ENCODE measurements at places on chromosomes 5 and 9. TPM values are rescaled to one million over a fixed set of nuclear protein-coding genes. Genes with fewer than 3 reads are reported as not detected.

Gene IFNA13
- not detected for total RNA-seq

Gene TXNDC8
- not detected for total RNA-seq

Gene F12
- 3.0 TPM for total RNA-seq

Gene CNTLN
- total RNA-seq: 4.1 TPM

Gene PCDHGB2
- total RNA-seq: 1.5 TPM

Gene ZNF483
- 2.0 TPM for total RNA-seq

DNA sequence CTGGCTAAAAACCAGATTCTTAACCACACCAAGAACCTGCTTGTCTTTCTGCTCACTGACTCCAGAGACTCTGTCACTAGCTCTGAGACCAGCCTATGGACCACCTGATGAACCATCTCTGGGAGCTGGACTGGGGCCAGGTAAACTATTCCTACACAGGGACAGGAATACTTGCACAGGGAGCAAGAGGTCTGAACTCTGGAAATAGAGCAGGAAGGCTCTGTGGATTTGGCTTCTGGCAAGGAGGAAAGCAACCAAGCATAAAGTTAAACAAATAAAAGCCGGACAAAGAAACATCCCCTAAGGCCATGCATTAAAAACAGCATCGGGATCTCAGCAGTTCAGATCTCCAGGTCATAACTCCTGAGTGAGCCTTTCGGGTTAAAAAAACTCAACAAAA, 5.6 kb upstream of the SPARC start:
- no peak for DNase-seq

- no peak for DNase-seq
These were observed 31.5 kb upstream of the NCS1 start for GRCh38 chr9:130140706-130141105.

DNA sequence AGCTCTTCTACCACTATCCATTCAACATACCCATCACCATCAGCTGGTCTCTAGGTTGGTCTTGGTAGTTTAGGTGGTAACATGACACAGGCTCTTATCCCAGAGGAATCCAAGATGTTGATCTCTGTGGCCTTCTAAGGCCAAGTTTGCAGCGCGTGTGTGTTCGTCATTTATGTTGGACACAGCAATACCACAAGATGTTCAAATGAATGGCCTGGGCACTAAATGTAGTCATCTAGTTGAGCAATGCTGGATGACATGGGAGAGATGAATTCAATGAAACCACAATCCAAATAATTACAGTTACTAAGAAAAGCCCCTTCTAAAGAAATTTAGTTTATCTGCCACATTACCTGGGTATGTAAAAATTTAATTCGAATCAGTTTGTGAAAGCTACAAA, 292.4 kb downstream of the MRPS30 start:
- no peak for DNase-seq

DNA sequence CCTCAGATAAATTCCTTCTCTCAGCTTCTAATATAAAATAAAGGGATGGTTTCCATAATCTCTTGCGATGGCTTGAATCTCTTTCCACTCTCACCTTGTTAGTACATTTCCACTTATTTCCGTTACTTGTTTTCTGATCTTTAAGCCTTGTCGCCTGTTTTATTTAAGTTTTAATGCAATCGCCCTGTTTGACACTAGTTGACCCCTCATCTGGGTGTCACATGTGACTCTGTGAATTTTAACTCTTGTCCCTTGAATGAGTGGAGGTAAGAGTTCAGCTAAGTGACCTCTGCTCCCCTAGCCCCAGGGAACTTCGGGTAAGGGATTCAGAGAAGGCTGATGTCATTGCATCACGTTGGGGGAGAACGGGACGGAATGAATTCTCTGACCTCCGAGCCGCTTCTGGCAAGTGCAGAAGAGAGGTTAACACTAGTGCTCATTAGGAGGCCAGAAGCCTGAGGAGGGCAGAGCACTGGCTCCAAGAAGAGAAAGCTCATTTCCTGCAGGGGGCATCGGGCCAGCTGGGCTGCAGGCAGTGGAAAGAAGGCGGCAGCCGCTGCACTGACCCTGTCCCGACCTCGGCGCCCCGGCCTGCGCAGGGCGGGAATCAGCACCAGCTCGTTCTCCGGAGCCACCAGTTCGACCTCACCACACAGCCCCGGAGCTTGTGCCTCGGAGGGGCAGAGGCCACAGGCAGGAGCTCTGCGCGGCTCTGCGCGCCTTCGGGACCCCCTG, 569 bp downstream of the HINT2 start:
- DNase-seq: peak; percentile 85

GRCh38 chr5:80254767-80255430, 949 bp downstream of the SERINC5 start:
- DNase-seq: no peak

- no peak for DNase-seq
These were observed 299.7 kb downstream of the NFIB start for GRCh38 chr9:14014218-14014617.

Measured in mucosa of descending colon (tissue), 3 donors.